ENCODE measurements at places on chromosomes 3 and 15.

DNA sequence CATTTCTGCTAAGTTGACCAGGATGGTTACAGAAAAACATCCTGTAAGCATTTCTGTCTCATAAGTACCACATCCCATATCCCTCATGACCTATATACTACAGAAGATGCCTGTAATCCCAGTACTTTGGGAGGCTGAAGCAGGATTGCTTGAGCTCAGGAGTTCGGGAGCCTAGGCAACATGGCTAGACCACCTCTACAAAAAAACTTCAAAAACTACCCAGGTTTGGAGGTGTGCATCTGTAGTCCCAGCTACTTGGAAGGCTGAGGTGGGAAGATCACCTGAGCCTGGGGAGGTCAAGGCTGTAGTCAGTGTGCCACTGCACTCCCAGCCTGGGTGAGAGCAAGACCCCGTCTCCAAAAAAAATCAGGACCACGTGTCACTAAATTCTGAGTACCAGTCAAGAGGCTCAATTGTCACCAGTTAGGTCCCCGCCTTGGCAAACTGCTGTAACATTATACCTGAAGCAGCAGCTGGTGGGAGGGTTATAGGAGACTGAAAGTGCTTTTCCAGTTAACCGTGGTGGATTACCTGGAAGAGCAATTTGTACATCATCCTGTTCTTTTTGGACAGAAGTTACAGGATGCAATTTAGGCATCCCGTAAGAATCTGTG is 6.2 kb downstream of the RPL32 start:
- DNase-seq = no peak

DNA sequence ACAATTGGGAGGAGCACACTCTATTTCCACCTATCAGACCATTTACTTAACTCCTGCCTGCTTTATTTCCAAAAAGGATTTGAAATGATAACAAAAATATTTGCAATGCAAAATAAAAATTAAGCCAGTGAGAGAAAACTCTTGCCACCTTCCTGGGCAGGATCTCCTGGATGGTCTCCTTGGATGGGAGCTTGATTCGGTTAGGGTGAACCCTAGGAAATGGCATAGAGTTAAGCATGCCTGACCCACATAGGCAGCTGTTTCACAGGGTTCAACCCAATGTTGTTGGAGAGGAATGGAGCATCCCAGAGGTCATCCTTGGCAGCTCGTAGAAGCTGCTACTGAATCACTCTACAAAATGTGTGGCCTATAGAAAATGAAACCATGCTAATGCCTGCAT is 83.8 kb downstream of the TGFBR2 start:
- no peak for DNase-seq

DNA sequence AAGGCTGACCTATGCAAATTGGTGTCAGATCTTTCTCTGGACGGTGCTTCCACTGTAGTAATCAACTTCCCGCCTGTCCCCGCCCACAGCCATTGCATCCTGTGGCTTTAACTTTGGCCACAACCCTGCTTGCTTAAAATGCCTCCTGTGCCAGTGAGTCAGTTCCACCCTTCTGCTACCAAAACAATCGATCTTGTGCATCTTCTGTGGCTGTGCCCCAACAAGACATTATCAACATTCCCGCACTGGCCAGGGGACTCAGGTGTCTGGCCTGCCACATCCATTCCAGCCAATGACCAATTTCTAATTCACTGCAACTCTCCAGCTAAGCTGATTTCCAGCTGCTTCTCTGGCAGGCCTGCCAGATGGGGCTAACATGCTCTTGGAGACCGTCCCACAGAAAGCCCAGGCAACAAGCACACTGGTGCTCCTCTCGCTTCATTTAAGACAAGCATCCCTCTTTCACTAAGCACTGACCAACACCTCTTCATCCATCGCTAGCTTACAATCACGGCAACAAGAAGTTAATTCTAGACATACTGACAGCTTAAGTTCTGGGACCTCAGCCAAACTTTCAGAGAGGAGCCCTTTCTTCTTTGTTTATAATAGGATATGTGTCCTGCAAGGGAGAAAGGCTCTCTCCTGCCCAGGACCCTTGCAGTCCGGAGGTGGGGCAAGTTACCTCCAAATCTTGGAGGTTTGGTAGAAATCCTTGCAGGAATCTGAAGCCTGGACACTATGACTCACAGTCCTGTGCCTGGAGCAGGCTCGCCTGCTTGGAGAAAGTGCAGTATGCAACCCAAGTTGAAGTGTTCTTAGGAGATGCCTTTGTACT is 6.7 kb downstream of the CA12 start:
- DNase-seq = peak; percentile 65

DNA sequence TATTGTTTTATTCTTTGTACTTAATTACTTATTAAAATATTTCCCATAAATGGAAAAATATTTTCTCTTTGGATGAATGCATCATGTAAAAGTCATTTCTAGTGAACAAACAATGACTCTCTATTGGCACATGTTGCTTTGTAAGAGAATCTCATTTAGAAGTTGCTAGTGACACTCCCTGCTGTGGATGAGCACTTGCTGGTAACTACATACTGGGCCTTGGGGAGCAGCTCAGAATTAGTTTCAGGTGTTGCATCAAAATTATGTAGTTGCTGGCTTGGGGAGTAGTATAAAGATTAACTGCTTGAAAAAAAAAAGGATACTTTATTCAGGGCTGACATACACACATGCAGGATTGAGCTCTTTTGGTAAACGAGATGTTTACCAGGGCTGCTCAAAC is 80.3 kb upstream of the KCNAB1 start:
- no peak for DNase-seq

DNA sequence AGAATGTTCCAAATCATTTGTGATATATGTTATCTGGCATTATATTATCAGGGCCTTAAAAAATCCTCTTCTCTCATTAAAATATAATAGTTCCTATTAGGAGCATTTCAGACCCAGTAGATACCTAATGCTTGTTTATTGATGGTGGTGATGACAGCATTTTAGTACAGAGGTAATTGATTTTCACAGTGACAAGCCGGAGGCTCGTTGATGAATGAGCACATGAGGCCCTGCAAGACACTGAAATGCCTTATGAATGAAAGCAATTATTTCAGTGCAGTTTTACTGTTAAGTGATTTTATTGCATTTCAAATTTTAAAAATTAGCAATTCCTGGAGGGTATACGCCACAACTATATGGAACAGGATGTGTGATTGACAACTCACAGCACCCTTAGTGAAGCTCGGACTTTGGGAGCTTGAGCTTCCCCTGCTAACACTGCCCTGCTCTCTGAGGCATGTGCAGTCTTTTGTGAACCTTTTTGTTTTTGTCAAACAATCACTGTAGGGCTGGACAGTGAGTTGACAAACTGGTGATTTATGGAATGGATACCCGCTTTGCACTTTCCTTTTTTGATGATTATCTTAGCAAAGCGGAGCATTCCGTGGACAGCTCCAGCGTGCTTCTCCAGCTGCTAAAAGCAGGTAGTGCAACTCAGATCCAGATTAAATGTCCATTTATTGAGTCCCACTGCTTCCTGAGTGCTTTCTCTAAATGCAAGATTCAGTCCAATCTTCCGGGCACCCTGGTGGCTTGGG is 187.0 kb upstream of the ATP10A start:
- DNase-seq = no peak

DNA sequence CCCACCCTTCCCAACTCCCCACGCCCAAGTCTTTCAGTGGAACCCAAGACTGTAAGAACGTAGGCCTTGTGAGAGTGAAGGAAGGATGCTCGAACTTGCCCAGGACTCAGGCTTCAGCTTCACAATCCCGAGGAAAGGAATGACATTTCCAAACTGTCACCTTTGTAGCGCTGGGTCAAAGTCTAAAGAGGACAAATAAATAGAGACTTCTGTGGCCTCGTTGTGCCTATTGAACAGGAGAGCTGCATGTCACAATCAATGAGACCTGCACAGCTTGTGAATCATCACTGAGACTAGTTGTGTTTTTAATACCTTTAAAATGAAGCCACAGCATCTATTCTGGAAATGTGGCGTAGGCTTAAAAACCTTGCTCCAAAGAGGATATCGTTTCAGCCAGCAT is 222.8 kb upstream of the ST8SIA2 start:
- DNase-seq = no peak
